ENCODE measurements at places on chromosomes 7 and 10.

GRCh38 chr10:122132882-122133565 is 138.1 kb upstream of the BTBD16 start:
- no peak for DNase-seq

DNA sequence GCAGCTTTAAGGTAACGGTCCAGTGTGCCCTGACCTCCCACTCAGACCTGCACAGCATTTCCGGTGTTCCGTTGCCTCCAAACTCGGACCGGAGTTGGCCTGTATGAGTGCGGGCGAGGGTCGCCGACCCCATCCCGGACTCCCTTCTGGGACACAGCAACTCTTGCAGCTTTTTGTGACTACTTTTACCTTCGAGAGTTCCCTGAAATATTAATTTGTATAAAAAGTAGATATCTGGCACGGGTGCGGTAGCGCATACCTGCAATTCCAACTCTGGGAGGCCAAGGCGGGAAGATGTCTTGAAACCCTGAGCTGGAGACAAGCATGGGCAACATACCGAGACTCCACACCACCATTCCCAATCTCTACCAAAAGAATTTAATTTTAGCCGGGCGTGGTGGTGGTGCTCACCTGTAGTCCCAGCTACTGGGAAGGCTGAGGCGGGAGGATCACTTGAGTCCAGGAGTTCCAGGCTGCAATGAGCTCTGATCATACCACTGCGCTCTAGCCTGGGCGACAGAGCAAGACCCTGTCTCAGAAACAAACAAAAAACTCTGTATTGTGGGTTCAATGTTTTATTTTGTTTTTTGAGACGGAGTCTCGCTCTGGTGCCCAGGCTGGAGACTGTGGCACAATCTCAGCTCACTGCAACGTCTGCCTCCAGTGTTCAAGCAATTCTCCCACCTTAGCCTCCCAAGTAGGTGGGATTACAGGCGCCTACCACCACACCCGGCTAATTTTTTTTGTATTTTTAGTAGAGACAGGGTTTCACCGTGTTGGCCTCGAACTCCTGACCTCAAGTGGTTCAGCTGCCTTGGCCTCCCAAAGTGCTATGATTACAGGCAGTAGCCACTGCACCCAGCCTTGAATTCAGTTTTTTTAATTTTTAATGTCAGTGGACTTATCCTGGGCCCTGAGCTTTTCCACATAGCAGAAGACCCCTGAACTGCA is 1.1 kb upstream of the PPP1R35 start:
- no peak for DNase-seq

- peak; percentile 87 for DNase-seq
These were observed 11.4 kb downstream of the SH3PXD2A start for GRCh38 chr10:103843854-103844570.

- no peak for DNase-seq
These were observed 1222.6 kb upstream of the LRRN3 start for GRCh38 chr7:109868215-109868860.

DNA sequence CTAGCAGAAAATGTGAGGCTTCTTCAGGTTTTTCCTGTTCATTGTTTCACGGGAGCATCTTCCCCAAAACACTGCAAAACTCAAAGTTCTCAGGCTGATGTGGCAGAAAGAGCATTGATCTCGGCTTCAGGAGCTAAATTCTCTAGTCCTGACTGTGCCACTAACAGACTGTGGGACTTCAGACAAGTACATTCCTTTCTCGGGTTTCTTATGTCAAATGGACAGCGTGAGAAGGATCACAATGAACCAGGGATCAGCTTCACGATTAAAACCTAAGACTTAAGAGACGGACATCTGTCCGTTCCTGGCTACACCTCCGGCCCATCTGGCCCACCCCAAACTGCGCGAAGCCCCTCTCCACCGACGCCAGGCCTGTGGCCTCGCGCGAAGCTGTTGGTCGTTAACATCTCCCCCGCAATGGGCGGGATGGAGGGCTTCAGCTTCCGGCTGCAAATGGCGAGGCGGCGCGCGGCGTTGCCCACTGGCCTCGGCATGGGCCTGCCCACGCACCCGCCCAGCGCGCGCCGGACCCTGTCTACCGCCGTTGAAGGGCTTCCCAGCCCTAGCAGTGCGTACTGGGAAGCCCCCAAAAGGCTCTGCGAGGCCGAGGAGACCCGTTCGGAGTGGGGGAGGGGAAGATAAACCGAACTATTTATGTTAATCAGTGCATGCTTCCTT is 549 bp upstream of the DDX50 start:
- DNase-seq, result no peak

GRCh38 chr7:152865461-152865860 is 105.9 kb downstream of the ACTR3B start:
- no peak for DNase-seq

GRCh38 chr7:137388916-137389315 is 45.4 kb upstream of the PTN start:
- DNase-seq, result peak; percentile 42

DNA sequence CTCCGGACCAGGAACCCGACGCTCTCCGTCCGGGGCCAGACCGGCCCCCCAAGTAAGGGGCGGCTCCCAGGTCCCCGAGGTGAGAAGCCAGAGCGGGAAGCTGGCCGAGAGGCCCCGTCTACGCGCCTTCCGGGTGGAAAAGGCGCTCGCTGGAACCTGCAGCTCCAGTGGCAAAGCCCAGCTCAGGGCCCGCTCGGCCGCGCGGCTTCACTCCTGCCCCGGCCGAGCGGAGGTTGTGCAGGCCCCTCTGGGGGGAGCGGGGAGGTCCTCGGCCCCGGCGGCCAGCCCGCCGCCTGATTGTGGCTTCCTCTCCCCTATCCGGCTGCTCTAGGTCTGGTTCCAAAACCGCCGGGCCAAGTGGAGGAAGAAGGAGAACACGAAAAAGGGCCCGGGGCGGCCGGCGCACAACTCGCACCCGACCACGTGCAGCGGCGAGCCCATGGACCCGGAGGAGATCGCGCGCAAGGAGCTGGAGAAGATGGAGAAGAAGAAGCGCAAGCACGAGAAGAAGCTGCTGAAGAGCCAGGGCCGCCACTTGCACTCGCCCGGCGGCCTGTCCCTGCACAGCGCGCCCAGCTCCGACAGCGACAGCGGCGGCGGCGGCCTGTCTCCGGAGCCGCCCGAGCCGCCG is 2.9 kb downstream of the UNCX start:
- DNase-seq, result no peak

- peak; percentile 18 for DNase-seq
These were observed 14.5 kb downstream of the KLF14 start for GRCh38 chr7:130719541-130719940.
